ENCODE measurements at places on chromosomes 2 and 18. TPM values are rescaled to one million over a fixed set of nuclear protein-coding genes. Genes with fewer than 3 reads are reported as not detected.

DNA sequence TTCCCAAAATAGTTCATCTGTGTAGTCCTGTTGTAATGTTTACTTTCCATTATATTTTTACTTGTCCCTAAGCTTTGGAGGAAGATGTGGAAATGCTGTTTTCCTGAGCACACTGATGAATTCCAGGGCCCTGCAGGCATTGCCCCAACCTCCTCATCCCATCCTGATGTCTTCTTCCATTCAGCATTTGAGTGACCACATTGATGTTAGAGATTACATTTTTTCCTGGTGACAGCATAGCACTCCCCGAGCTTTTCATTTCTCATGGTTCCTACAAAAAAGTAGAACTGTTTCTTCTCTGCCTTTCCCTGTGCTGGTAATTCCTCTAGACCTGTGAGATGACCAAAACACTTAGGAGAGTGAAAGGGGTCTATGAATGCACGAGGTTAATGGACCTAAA is 4.8 kb downstream of the IL36A start:
- DNase-seq: peak; percentile 78

GRCh38 chr2:201220102-201220570 is 37.2 kb downstream of the CASP10 start:
- DNase-seq: no peak

DNA sequence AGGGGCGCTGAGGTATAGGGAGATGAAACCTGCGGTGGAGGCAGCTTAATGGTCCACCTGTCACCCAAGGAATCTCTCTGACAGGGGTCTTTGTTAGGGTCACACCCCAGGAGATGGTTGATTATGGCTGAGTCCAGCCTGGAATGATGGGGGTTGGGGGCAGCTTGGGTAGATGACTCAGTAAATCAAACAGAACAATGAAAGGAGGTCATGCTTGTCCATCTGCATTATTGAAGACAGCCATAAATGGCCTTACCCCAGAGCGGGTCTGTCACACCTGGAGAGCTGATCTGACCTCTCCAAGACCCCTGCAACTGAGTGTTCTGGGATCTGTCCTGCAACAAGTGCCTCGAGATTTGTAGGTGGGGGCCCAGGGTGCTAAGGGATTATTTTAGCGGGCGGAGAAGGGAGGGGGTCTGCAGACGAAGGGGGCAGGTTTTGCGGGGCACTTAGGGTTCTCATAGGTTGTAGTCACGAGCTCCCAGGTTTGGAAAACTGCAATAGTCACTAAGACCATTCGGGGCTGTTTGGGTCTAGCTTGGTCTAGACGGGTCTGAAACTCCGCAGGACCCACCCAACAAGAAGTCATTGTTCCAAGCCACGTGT is 771 bp upstream of the IGFBP2 start:
- no peak for DNase-seq

- DNase-seq: no peak
Measured at GRCh38 chr2:39203382-39203781, 40.4 kb downstream of the CDKL4 start.

The TEKT4 gene
- total RNA-seq: not detected

- DNase-seq: no peak
Measured at GRCh38 chr2:27051902-27052645, 606 bp downstream of the AGBL5 start.

- peak; percentile 46 for DNase-seq
Measured at GRCh38 chr18:48004577-48004976, 74.1 kb upstream of the SMAD2 start.

- DNase-seq: no peak
Measured at GRCh38 chr2:59734743-59735142, 818.7 kb downstream of the BCL11A start.

The MDH1 gene
- 324 TPM for total RNA-seq

The MC4R gene
- not detected for total RNA-seq

DNA sequence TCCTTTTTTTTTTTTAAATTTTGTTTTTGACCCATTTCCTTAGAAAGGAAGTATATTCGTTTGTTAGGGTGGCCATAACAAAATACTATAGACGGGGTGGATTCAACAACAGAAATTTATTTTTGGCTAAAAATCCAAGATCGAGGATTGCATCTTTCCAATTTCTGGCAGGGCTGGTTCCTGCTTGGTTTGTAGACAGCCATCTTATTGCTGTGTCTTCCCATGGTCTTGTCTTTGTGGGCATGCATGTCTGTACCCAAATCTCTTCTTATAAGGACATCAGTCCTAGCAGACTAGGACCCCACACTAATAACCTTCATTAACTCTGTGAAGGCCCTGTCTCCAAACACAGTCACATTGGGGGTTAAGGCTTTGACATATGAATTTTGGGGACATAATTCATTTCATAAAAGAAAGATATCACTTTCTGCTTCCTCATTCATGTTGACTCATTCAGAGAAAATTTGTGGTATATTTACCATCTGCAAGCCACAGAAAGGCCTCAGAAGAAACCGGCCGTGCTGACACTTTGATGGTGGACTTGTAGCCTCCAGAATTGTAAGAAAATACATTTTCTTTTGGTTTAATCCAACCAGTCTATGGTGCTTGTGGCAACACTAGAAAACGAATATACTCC is 262.1 kb downstream of the LPIN1 start:
- DNase-seq: peak; percentile 67

- DNase-seq: no peak
Measured at GRCh38 chr2:84882775-84883550, 2.1 kb upstream of the TRABD2A start.

DNA sequence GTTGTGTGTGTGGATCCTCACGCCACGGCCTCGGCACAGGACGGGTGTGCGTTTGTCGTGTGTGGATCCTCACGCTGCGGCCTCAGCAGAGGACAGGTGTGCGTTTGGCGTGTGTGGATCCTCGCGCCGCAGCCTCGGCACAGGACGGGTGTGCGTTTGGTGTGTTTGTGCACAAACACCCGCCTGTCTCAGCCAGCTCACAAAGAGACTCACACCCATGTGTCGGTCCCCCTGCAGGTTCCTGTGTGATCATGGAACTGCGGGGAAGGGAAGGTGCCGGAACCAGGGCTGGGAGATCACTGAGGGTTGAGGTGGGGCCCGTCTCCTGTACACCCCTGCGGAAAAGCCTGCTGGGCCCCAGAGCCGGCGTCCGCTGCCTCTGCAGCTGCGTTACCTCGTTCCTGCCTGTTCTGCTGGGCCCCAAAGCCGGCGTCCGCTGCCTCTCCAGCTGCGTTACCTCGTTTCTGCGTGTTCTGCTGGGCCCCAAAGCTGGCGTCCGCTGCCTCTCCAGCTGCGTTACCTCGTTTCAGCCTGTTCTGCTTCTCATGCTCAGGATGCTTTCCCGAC is 53.6 kb downstream of the CTDP1 start:
- no peak for DNase-seq

GRCh38 chr2:112949456-112949855 is 28.4 kb upstream of the IL36G start:
- no peak for DNase-seq

The STARD6 gene
- total RNA-seq: not detected

GRCh38 chr2:107322416-107322815 is 436.4 kb upstream of the ST6GAL2 start:
- DNase-seq: no peak

GRCh38 chr2:20524412-20525040 is 77.7 kb downstream of the RHOB start:
- DNase-seq: no peak

The CDH20 gene
- not detected for total RNA-seq

- DNase-seq: no peak
Measured at GRCh38 chr18:63111671-63112402, 207.7 kb downstream of the BCL2 start.

GRCh38 chr2:168024459-168024858 is 222.9 kb downstream of the STK39 start:
- DNase-seq: no peak

- no peak for DNase-seq
Measured at GRCh38 chr2:8889978-8890377, 52.6 kb upstream of the KIDINS220 start.

DNA sequence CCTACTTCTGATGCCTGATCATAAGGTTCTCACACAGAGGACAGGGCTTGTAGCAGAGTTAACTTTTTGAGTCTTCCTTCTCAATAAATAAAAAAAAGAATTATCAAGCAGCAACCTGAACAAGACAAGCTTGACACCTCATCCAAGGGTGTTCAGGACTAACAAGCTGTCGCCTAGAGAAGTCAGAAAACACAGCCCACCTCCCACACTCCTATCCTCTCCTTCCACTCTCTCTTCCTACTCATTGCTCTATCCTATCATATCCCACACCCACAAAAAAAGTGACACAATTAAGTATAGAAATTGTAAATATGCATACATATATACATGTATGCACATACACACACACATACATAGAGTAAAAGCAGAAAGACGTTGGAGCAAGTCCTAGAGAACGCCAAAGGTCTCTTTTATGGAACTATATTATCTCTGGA is 5.4 kb downstream of the NBAS start:
- DNase-seq: no peak

DNA sequence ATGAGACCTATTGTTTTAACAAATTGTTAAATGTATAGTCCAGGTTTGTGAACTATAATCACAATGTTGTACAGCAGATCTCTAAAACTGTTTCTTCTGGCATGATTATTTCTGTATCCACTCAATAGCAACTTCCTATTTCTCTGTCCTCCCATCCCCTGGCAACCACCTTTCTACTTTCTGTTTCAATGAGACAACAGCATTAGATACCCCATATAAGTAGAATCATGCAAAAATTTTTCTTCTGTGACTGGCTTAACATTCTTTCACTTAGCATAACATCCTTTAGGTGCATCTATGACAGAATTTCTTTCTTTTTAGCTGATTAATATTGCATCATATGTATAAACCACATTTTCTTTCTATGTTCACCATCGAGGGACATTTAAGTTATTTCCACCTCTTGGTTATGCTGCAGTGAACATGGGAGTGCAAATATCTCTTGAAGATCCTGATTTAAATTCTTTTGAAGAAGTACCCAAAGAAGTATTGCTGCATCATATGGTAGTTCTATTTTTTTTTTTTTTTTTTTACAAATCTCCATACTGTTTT is 713.5 kb downstream of the LRP1B start:
- no peak for DNase-seq

DNA sequence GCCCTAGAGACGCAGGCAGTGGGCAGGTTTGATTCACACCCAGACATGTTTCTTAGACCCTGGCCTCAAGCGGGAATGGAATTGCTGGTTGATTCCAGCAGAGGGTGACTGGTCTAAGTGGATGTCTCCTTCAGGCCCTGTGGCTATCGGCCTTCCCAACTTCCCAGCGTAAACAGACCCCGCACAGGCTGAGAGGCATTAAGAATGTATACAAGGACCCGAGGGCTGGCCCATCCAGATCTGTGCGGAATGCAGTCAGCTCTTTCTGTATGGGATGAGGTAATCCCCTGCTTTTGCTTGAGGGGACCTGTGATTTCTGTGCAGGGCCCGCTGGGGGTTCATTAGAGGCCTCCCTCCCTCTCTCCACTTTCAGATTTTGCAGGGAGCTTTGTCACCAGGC is 6.5 kb downstream of the ACKR3 start:
- no peak for DNase-seq

GRCh38 chr2:101752716-101753616 is 55.5 kb downstream of the MAP4K4 start:
- no peak for DNase-seq

- DNase-seq: peak; percentile 68
Measured at GRCh38 chr2:55490554-55490953, 29.0 kb upstream of the CFAP36 start.

The LIPT1 gene
- 4.5 TPM for total RNA-seq

- no peak for DNase-seq
Measured at GRCh38 chr18:63758615-63759240, 16.5 kb upstream of the SERPINB7 start.

The EVX2 gene
- not detected for total RNA-seq

The GKN2 gene
- not detected for total RNA-seq

The UGT1A8 gene
- not detected for total RNA-seq

The IL1F10 gene
- not detected for total RNA-seq

- no peak for DNase-seq
Measured at GRCh38 chr2:238106339-238106697, 6.2 kb downstream of the ESPNL start.

DNA sequence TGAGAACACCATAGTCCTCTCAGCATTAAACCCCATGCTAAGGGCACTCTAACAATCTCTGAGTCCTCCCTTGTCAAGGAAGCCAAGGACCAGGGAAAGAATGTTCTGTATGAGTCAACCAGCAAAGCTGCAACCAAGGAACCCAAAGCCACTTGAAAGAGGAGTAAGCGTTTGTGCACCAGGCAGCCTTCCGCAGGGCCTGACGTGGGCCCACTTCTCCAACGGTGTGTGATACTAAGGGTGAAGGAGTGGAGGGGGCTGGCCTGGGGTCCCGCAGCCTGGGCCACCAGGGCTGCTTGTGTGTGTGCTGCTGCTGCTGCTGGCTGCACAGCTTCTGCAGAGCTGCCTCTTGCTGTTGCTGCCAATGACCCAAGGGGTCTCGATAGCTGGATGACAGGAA is 30.1 kb upstream of the GALNT14 start:
- DNase-seq: no peak

DNA sequence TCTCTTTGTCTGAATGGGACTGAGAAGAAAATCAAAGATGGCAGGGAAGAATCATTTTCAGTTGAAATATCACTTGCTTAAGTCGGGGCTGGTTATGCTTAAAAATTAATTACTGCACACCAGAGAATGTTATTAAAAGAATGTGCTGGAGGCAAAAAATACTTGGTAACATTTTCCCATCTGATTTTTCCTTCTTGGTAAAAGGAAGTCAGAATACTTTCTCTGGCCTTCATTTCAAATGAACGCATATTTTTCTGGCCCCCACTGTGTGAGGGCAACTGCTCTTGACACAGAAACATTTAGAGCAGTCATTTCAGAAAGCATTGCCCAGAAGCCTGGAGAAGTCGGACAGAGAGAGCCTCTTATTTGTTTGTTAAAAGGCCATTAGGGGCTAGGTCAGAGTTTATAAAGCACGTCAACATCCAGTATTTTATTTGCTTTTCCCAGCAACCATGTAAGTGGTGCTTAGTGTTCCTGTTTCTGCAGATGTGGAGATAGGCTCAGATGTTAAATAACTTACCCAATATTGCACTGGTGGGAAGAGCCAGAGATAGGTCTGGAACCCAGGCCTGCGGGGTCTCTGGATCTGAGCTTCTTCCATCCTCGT is 32.9 kb upstream of the LYPD6B start:
- no peak for DNase-seq

GRCh38 chr2:229181641-229182040 is 89.4 kb downstream of the PID1 start:
- DNase-seq: no peak

GRCh38 chr18:36295214-36295613 is 2.3 kb upstream of the FHOD3 start:
- no peak for DNase-seq

The CPLX4 gene
- total RNA-seq: not detected

DNA sequence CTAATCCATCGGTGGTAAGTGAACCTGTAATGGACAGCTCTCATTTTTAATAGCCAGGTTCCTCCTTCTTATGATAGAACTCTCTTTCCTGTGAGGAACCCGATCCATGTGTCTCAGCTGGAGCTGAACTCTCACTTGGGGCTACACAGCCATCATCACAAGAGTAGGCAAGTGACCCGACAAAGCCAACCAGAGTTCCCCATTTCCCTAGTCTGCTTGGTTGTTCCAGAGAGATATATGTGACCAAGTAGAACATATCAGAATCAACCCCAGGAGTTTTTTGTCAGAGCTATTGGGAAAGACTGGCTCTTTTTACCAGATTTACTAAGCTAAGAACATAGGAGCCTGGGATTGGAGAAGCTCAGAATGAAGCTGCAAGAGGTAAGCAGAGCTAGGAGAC is 14.6 kb upstream of the HNRNPLL start:
- DNase-seq: no peak

The METTL4 gene
- total RNA-seq: 7.9 TPM

The RBKS gene
- total RNA-seq: 4.9 TPM

The IL36B gene
- total RNA-seq: not detected

GRCh38 chr2:9690716-9691498 is 60.1 kb upstream of the YWHAQ start:
- DNase-seq: peak; percentile 16

- no peak for DNase-seq
Measured at GRCh38 chr2:99928470-99929053, 213.8 kb downstream of the AFF3 start.
